ENCODE measurements at places on chromosomes 2 and 18.

DNA sequence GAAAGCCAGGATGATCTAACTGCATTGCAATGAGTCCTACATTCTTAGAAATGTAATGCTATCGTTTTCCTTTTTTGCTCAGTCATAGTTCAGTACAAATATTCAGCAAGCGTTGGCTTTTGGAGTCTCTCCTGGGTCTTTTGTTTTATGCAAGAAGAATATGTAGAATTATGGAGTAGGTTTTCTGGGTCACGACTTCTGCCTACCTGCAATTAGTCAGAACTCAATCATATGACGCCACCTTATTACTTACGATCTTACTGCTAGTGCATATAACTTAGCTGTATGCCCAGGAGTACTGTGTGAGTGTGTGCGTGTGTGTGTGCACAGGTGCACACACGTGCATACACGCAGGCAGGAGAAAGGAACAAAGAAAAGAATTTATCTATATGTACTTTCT, 640.2 kb downstream of the STK39 start:
- DNase-seq: no peak

DNA sequence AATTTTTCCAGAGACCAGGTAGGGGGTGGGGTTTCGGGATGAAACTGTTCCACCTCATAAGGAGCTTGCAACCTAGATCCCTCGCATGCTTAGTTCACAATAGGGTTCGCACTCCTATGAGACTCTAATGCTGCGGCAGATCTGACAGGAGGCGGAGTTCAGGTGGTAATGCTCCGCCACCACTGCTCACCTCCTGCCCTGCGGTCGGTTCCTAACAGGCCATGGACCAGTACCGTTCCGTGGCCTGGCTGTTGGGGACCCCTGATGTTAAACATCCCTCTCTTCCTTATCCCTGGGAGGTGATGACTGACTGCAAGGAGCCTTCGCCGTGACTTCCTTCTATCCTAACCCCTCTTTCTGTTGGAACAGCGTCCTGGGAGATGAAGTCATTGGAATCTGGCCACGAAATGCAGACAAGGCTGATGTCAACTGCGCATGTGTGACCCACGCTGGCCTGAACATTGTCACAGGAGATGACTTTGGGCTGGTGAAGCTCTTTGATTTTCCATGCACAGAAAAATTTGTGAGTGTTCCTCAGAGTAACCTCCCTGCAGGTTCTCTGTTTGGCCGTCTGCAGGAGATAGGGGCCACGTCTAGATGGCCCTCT, 82.4 kb downstream of the RTN4 start:
- no peak for DNase-seq

DNA sequence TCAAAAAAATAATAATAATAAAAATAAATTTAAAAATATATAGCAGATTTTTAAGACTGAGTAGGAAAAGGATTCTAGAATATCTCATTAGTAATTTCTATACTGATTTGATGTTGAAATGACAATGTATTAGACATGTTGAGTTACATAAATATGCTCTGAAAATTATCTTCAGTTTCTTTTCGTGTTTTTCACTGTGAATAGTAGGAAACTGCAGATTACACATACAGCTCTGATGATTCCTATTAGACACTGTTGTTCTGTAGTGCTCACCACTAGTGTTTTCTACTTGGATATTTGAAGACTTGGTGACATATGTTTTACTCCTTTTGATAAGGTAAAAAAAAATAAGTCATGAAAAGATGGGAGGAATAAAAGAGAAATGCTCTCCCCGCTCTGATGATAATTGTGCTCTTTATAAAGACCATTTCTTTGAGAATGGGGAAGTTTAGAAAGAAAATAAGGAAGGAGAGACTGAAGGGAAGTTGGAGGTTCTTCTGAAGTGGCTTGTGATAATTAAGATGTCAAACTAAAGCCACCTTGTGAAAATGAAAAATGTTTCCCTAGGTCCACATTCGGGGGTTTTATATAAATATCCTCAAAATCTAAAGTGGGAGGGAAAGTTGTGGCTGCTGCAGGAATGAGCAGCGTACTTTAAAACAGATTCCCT, 52.9 kb downstream of the SLC9A2 start:
- no peak for DNase-seq

DNA sequence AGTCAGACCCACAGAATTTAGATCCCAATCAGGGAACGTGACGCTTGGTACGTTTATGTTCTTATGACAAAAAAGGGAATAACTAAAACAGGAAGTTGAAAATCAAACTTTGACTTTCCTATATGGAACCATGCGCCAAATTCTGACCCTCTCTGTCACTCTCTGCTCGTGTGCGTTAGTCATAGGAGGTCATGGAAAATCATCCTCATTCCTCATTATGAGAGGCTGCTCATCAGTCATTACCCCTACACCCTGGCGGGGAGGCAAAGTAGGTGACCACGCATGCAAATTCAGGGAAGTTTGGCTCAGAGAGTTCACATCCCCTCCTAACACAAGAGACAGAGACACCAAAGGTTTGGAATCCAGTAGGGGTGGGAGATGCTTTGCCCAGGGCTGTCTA, 15.5 kb downstream of the IL1F10 start:
- no peak for DNase-seq

- no peak for DNase-seq
These were observed 8.0 kb downstream of the ALPI start for GRCh38 chr2:232463701-232464543.

DNA sequence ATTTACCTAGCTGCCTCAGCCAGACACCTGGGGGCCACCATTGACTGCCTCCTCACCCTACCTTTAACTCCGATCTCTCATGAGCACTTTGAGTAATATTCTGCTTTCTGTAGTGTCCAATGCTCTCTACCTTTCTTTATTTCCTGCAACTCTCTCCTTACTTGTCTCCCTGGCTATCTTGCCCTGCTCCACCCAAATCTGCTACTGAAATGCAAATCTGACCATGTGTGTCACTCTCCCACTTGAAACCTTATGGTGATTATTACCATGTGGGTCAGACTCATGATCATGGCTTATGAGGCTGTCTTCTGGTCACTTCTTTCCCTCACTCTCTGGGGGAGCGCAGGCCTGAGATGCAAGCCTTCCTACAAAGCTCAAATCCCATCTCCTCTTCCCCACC, 83.3 kb downstream of the INSIG2 start:
- DNase-seq: no peak

- DNase-seq: no peak
These were observed 1519.9 kb upstream of the ACVR2A start for GRCh38 chr2:146324951-146325350.

DNA sequence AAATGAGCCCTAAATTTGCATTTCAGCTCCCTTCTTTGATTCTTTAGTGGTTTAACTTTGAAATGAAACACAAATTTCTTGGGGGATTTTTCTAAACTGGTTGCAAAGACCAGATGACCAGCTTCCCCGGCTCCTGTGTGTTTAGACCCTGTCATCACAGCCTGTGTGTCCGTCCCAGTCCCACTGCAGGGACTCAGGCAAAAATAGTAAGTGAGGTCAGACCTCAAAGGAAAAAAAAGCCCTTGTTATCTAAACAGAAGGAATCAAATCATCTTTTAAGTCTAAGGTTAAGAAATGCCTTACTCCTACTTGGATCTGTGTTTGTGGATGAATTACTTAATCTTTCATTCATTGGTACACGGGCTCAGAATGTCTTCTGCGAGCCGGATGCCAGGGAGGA, 423.7 kb downstream of the LPIN1 start:
- DNase-seq: no peak

DNA sequence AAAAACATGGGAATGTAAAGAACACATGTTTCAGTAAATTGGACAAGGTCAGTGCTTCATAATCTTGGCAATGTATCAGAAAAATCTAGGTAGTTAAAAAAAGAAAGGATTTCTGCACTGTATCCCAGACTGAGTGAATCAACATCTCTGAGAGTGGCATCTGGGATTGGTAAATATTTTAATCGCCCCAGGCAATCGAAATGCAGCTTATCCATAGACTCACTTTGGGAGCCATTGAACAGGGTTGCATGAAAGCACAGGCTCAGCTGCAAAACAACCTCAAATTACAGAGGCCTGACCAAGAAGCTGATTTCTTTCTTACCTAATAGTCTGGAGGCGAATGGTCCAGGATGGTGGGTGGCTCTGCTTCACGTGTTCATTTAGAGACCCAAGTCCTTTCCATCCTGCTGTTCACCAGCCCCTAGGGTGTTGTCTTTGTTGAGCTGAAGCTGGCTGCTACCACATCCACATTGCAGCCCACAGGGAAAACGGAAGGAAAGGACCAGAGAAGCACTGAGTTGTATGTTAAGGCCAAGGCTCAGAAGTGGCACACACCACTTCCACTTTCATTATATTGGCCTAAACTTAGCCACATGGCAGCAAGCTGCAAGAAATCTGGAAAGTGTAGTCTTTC, 59.0 kb downstream of the MOGAT1 start:
- no peak for DNase-seq

DNA sequence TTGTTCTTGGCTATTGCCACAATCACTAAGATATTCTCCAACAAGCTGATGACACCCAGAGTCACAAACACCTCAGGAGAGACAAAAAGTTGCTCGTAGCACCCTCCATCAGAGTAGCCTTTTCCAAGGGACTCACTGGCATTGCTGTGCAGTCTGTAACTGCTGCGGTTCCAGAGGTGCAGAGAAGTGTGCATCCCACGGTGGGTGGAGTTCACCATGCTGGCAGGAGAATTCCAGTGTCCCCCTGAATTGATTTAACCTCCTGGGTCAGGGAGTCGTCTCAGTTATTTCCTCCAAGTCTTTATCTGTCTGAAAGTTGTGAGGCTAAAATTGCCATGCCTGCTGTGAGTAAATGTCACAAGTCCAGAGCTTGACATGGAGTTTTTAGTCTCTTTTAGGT, 443 bp downstream of the MC4R start:
- DNase-seq: no peak

- no peak for DNase-seq
These were observed 543.4 kb downstream of the IRS1 start for GRCh38 chr2:226256237-226256636.

GRCh38 chr2:134292514-134292913, 38.6 kb downstream of the MGAT5 start:
- no peak for DNase-seq

GRCh38 chr18:7950380-7951136, 383.4 kb downstream of the PTPRM start:
- peak; percentile 15 for DNase-seq

DNA sequence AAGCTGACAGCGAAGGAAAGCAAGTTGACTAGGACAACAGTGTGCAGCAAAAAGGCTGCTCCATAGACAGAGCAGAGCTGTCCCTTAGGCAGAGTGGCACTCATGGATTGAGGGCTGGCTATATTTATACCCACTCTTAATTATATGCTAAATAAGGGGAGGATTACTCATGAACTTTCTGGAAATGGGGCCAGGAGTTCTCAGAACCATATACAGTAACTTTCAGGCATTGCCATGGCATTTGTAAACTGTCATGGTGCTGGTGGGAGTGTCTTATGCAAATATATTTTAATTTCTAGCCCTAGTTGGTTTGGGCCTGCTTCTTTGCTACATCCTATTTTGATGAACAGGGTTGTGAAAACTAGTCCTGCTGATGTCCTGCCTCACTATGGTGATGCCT, 279.5 kb upstream of the MGAT5 start:
- DNase-seq: no peak

DNA sequence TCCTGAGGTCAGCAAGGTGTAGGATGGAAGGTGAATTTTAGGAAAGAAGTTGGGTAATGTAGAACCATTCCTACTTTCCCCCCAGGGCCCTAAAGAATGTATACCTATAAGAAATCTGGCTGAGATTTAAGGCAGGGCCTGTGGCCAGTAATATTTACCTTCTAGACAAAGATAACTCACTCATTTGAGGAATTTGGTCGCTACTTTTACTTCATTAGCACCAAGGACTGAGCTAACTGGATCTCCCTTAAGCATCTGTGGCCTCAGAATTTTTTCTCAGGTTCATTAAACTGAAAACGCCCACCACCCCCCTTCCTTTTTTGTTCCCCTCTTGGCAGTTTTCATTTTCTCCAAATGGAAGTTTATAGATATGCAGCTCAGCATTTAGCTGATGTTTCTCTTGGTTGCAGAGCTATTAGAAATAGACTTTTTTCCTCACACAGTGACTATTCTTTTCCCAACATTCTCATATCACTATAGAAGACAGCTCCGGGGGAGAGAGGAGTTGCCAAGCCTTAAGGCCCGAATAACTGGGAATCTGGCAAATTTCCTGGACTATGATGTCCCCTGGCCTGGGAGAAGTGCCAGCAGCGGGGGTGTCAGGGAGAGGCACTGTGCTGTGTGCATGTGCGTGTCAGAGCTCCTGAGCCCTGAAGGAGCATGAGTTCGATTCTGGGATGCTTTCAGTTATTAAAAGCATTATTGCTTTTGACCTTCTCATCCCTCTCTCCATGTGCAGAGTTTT, 310.9 kb downstream of the PRKCE start:
- DNase-seq: no peak

GRCh38 chr18:31648458-31648857, 35.9 kb downstream of the B4GALT6 start:
- no peak for DNase-seq

- DNase-seq: no peak
These were observed 464.6 kb downstream of the CNTNAP5 start for GRCh38 chr2:124489686-124490085.

- no peak for DNase-seq
These were observed 284.6 kb downstream of the MBD5 start for GRCh38 chr2:148305476-148305875.

DNA sequence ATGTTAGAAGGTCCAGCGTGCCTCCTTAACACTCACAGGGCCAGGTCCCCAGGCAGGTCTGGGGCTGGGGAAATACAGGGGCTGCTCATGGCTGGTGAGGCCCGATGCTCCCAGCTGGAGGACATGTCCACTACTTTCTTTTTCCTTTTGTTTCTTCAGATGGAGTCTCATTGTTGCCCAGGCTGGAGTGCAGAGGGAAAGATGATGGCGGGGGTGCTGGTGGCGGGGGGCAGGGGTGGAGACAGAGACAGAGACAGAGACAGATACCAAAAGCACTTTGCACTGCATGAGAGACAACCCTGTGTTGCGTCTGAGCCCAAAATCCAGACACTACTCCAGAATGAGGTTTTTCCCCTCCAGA, 211.0 kb downstream of the SH3BP4 start:
- DNase-seq: no peak

DNA sequence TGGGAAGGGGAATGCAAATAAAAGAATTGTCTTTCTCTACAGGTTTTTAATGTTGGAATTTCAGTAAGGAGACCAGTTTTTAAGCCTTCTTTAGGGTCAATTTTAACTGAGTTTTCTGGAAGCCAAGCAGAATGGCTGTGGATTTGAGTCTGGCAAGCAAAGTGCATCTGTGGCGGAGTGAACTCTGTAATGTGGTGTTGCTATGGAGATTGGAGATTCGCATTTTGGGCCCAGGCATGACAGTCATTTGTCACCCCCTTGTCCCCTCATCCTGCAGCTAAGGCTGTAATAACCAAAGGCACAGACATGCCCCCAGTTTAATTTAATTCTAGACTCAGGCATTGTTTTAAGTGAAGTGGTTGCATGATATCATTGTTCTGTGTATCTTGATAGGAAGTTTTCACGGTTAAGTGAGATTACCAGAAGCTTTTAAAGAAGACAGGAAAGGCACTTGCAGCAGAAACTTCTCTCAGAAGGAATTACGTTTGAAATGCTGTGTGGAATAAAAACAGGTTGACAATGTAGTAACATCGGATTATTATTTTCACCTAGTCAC, 30.6 kb downstream of the ARMC9 start:
- DNase-seq: no peak

- no peak for DNase-seq
These were observed 172.7 kb downstream of the SOCS6 start for GRCh38 chr18:70461323-70462077.

All from CD4-positive, alpha-beta T cell treated with Interleukin-6 at 100 ng/mL for 8 hours (primary cell).